AG08396 (cell line): ENCODE measurements at places on chromosomes 5 and 9.

DNA sequence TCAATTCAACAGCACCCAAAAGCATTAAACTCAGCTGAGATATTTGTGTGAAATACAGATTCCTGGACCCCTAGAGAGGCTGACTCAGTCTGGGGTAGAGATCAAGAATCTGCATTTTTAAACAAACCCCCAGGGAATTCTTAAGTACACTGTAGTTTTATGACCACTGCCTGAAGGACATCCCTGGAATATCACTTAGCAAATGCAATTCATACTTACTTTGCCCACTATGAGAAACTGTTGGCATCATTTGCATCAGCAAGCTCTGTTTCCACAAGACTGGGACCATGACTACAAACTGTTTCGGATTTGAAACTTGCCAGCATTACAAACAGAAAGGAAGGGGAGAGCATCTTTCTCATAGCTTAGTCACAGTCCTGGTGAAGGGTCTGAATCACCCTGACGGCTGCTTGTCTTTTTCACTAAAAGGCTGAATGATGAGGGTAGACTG lies 63.7 kb downstream of the MLLT3 start:
- DNase-seq = peak; percentile 72

GRCh38 chr9:122475717-122476116 lies 2.0 kb downstream of the OR1J1 start:
- no peak for DNase-seq

DNA sequence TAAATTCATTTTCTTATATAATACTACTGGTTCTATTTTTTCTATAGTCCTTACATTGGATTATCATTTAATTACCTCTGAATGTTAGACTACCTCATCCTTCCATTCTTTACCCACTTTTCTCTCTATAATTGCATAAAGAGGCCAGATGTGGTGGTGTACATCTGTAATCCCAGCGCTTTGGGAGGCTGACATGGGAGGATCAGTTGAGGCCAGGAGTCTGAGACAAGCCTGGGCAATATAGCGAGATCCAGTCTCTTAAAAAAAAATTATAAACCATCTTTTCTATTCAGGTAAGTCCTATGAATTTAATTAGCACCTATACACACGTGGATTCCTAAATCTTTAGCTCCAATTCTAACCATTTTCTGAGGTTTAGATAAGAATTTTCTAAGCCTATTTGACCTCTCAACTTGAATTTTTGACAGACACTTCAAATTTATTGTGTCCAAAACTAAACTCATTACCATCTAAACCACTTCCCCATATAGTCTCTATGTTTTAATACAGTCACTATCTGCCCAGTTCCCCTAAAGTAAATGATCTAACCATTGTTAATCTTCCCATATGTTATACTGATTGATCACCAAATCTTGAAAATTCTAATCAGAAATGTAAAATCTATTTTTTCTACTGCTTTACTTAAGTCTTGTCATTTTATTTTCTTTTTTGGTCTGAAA lies 33.0 kb upstream of the CHD1 start:
- DNase-seq = no peak

GRCh38 chr5:4698596-4698995 lies 441.5 kb upstream of the ADAMTS16 start:
- no peak for DNase-seq

- no peak for DNase-seq
Measured at GRCh38 chr9:114898741-114899140, 31.6 kb downstream of the TNFSF8 start.

- DNase-seq = no peak
Measured at GRCh38 chr5:17022296-17022695, 86.2 kb upstream of the MYO10 start.

DNA sequence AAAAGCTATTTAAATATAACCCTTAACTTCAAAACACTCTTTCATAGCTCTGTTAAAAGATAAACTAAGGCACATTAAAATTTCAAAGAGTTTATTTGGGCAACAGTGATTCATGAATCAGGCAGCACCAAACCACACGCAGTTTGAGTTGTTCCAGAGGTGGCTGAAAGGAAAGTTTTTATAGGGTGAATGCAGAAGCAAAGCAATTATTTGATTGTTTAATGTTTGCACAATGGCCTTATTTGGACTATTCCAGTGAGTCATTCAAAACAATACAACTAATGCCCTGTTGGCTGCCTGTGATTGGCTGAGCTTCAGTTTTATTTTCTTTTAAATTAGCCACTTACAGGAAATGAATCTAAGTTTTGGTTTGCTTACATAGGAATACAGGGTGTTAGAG lies 125.3 kb downstream of the CEP120 start:
- no peak for DNase-seq

- DNase-seq = no peak
Measured at GRCh38 chr5:177232358-177232757, 71.2 kb downstream of the RAB24 start.
